ENCODE measurements at places on chromosomes 1 and 21.

DNA sequence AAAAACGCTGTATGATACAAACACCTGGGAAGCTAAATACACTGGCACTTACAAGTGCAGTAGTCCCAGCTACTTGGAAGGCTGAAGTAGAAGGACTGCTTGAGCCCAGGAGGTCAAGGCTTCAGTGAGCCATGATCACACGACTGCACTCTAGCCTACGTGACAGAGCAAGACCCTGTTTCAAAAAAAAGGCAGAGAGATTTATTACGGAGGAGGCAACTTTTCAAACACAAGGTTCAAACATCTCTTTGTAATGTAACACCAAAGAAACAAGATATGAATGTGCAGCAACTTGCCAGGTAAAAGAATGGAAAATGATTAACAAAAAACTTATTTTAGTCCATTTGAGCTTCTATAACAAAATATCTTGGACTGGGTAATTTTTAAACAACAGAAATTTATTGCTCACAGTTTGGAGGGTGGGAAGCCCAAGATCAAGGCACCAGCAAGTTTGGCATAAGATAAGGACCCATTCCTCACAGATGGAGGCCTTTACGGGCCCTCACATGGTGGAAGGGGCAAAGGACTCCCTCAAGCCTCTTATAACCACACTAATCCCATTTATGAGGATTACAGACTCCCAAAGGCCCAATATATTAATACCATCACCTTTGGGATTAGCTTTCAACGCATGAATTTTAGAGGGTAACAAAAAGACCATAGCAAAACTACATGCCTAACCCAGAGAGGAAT, 73.3 kb downstream of the EVI5 start:
- peak; percentile 19 for DNase-seq

DNA sequence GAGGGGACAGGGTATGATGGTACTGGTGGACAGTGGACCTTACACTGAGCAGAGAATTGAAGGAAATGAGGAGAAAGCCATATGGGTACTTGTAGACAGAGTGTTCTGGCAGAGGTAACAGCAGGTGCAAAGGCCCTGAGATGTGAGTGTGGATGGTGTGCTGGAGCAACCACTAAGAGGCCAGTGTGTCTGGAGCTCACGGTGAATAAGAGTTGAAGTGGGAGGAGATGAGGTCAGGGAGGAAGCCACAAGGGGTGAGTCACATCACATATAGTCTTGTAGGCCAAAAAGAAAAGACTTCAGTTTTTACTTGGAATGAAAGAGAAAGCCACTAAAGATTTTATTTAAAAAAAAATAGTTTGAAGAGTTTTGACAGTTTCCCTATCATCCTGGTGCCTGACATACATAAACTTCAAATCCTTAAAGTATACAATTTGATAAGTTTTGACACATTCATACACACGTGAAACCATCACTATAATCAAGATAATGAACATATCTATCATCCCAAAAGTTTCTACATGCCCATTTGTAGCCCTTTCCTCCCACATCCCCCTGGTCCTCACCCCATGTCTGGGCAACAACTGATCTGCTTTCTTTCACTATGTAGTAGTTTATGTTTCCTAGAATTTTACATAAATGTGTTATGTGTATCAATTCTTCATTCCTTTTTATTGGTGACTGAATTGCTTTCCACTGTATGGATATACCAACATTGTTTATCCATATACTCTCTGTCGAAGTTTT, 148.4 kb downstream of the GPATCH2 start:
- peak; percentile 19 for DNase-seq

DNA sequence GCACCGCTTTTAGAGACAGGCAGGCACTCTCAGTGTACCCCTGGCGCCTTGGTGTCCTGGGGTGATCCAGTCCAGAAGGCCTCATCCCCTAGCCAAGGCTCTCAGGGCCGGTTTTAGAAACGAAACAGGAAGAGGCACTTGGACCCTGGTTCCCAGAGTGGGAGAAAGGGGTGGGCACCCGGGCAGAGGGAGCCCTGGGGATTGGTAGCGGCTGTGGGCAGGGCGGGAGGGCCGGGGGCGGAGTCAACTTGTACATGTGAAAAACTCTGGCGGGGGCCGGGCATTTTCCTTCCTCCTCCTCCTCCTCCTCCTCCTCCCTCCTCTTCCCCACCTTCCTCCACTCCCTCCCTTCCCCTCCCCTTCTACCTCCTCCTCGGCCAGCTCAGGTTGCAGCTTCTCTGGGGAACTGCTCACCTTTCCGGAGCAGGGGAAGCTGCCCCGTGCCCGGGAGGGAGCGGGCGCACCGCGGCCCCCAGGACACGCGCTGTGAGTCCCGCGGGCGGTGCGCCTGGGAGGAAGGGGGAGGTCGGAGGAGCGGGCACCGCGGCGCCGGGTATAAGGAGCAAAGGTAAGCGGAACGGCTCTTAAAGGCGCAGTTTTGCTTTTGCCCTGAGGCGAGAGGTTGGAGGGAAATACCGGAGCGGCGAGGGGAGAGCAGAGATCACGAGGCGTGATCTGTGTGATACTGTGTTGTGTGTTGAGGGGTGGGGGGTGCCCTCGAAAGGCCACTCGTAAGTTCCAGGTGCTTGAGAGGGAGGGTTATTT, at the start of gene CDK18:
Gene CDK18 (plus strand): TSS at position 359 of the 765 bp plus-strand sequence. CDS start 18,499 bp downstream, outside the sequence.
- DNase-seq: peak; percentile 80

- DNase-seq: peak; percentile 95
Measured at GRCh38 chr1:209882942-209883340, 55.1 kb upstream of the SYT14 start.
